C1 segment of cervical spinal cord (tissue), 14 donors: ENCODE measurements at places on chromosomes 2 and 18.
A peak's percentile ranks its signal among the peaks of the same experiment; 100 is the strongest.

- DNase-seq, result peak; percentile 25
Measured at GRCh38 chr2:231563378-231563961, 29.2 kb upstream of the TEX44 start.

- no peak for DNase-seq
Measured at GRCh38 chr2:100196786-100197494, 54.5 kb upstream of the AFF3 start.

DNA sequence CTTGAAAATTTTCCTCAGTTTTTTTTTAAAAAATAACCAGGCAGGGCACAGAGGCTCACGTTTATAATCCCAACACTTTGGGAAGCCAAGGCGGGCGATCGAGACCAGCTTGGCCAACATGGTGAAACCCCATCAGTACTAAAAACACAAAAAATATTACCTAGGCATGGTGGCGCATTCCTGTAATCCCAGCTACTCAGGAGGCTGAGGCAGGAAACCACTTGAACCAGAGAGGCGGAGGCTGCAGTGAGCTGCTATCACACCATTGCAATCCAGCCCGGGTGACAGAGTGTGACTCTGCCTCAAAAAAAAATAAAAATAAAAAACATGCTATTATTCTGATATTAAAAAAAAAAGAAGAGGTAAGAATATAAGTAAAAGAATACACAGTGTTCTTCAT lies 191.0 kb downstream of the ZEB2 start:
- no peak for DNase-seq

DNA sequence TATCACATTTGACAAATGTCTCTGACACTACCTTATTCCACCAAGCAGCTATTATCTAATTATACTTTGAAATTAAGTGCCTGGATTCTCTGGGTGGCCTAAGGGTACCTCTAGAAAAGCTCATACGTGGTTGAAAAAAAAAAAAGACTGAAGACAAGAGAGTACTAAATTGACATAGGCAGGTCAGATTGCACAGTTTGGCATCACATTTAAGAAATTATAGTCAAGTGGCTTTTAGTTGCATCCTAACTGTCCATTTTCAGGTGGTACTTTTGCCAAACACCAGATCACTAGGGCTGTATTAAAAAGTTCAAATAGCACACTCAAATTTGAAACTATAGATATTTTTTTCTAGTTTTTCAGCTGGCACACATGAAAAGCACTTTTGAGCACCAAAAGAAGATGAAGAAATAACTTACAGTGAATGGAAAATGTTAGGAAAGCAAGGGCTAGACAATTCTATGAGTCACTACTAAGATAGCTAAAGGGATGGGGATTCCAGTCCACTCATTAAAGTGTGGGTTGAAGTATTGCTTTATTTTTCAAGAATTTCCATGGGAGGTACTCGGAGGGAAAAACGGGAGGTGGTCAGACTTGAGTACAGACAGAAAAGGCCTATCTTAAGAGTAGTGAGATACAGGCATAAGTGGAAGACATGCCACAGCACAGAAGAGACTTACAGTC lies 106.5 kb upstream of the COL5A2 start:
- DNase-seq, result no peak

DNA sequence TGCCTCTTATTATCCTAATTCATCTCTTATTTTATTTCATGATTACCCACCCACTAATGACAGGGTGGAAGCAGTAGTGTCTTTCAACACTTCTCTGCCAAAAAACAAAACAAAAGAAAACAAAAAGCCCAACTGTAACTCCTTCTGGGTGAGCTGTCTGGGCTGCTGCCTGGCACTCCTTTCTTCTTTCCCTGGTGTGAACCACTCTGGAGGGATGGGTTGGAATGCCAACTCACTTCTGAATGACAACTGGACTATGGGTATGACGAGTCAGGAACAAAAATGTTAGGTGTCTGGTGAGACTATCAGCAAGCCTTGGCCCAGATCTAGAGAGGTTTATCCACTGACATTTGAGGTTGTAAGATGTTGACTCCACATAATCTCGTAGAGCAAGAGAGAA lies 88.3 kb upstream of the ITGB6 start:
- DNase-seq, result no peak

DNA sequence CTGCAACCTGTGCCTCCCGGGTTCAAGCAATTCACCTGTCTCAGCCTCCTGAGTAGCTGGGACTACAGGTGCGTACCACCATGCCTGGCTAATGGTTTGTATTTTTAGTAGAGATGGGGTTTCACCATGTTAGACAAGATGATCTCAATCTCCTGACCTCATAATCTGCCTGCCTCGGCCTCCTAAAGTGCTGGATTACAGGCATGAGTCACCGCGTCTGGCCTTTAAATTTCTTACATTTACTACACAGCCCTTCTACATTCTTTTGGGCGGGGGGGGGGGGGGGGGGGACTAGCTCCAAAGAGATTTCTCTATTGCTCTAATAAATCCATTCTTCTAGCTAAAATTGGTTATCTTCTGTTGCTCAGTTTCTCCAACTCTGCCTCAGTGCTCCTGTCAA lies 964.9 kb upstream of the ACVR2A start:
- DNase-seq, result no peak

- no peak for DNase-seq
Measured at GRCh38 chr2:67713376-67713775, 316.2 kb downstream of the ETAA1 start.

- DNase-seq, result no peak
Measured at GRCh38 chr2:151860210-151860609, 32.0 kb upstream of the ARL5A start.

- DNase-seq, result no peak
Measured at GRCh38 chr2:193868833-193869232, 1674.1 kb upstream of the TMEFF2 start.

DNA sequence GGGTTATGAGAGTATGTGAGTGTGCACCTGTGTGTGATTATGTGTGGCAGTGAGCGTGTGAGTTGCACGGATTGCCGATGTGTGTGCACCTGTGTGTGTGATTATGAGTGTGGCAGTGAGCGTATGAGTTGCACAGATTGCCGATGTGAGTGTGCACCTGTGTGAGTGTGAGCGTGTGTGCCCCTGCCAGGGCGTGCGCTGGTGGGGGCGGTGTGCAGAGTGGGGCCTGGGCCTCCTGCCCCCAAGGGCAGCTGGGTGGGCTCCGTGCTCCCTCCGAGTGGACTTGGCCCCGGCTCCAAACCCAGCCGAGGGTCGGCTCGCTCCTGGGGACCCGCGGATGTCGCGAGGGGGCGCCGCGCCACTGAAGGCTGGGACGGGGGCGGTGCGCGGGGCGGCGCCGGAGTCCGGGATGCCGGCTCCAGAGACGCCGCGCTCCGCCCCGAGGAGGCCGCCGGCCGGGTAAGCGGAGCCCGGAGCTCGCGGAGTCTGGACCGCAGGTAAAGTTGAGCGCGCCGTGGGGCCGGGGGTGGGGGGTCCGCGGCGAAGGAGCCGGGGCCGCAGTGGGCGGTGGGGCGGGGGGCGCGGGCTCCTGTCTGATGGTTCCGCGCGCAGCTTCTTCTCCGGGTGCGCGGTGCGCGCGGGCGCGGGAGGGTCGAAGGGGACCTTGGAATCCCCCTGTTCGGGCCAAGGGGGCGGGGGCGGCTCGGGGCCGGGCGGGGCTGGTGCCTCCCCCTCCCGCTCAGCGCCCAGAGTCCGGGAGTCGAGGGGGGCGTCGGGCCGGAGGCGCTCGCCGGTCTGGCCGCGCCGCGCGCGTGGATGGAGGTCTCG lies at the start of gene KCNG2:
Gene KCNG2, plus strand, starts transcription at position 421 of the 828 bp plus-strand sequence. CDS start 65,730 bp downstream, outside the sequence.
- DNase-seq, result no peak

GRCh38 chr2:138306626-138307025 lies 194.9 kb upstream of the SPOPL start:
- DNase-seq, result no peak

- no peak for DNase-seq
Measured at GRCh38 chr2:224849264-224849663, 133.1 kb upstream of the CCDC195 start.

GRCh38 chr18:41665210-41665609 lies 289.8 kb upstream of the PIK3C3 start:
- DNase-seq, result no peak

DNA sequence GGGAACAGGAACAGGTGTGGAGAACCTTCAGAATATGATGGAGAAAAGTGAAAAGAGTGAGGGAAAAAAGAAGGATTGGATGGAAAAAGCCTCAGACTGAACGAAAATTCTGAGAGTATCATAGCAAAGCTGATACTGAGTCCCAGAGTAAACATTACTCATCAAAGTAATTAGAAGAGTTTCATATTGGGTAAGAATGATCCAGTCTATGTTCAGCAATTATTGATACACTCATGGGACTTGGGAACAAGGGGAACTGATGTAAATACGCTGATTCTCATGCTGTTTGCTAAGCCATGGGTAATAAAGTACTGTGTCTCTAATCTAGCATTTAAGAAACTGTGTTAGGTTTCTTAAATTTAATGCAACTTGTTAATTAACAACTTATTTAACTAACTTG lies 219.9 kb upstream of the NOL4 start:
- DNase-seq, result no peak

DNA sequence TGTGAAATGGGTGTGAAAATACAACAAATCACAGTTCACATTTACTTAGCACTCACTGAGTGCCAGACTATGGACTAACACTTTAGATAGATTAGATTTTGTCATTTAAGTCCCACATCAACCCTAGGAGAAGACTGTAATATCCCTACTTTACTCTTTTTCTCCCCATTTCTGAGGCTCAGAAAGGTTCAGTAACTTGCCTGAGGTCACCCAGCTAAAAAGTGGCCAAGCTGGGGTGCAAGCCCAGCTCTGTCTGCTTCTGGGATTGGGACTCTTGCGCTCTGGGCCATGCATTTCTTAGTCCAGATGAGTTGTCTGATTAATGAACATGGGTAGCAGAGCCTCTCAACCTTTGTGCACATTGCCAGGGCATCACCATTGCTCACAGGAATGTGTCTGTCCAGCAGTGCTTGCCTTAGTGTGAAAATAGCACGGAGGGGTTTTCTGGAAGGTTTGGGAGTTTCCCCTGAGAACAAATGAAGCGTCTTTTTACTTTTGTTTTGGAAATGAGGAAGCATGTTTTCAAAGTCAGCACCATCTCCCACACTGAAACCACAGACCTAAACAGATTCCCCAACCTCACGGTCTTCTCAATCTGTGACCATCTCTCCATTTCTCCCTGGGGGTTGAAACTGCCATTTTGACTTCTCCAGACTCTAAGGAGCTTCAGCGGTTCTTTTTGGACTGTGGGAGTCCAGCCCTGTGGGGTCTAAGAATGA lies 31.9 kb downstream of the NRP2 start:
- DNase-seq, result no peak

GRCh38 chr2:141523199-141523598 lies 607.6 kb downstream of the LRP1B start:
- no peak for DNase-seq

GRCh38 chr2:121017396-121017795 lies 267.6 kb downstream of the TFCP2L1 start:
- no peak for DNase-seq

GRCh38 chr2:33492399-33493134 lies 16.1 kb downstream of the RASGRP3 start:
- DNase-seq, result no peak

DNA sequence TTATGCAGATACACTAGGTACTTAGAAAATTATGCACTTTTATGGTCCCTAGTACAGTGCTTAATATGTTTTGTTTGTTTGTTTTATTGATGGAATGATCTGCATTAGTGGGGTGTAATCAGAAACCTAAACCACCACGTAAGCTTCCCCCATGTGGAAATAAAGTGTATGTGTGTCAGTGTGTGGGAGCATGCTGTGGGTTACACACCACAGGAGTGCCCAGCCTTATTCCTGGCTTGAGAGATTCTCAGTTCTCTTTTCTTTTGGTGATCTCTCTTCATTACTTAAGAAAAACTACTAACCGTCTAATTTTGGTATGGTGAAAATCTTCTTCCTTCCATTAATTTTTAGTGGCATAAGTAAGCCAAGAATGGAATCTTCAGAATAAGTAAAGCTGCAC lies 398.6 kb downstream of the DCDC2C start:
- DNase-seq, result no peak

- DNase-seq, result no peak
Measured at GRCh38 chr18:9861157-9861556, 24.6 kb upstream of the TXNDC2 start.

GRCh38 chr2:231364961-231365810 lies 30.3 kb upstream of the B3GNT7 start:
- DNase-seq, result peak; percentile 51

- no peak for DNase-seq
Measured at GRCh38 chr2:105406221-105406620, 7.4 kb upstream of the FHL2 start.

DNA sequence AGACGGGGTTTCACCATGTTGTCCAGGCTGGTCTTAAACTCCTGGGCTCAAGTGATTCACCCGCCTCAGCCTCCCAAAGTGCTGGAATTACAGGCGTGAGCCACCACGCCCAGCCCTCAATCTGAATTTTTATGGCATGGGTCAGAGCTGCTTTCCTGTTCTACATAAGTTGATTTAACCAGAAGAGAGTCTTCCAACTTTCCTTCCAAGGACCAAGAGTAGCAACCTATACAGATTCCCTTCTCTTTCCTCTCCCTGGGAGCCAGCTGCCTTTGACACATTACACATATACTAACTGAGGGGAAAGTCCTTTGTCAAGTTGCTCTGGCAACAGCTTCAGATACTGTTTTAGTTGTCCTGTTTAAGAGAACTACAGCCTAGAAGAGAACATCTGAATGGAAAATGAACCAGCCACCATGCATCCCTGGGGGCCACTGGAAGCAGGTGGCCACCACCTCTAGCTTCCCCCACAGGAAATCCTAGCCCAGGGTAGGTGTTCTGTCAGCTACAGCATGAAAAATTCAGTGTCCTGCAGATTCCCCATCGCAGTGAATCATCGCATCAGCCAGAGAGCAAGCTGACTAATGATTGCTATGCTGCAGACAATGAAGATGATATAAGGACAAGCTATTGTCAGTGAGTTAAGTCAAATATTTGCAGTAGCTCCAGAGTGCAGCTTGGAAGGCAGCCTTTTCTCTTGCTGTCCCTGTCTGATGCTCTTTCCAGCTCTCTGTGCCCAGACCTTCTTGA lies 62.9 kb downstream of the POMC start:
- DNase-seq, result no peak
